ENCODE measurements at places on chromosomes 2 and 18. TPM values are rescaled to one million over a fixed set of nuclear protein-coding genes. Genes with fewer than 3 reads are reported as not detected.

GRCh38 chr2:237422309-237422708, 8.3 kb upstream of the COL6A3 start:
- H3K36me3 ChIP-seq: peaks cover 13% of the 10 kb centered on the region
- H3K4me3 ChIP-seq: no peak overlapping the region
- peaks cover 11% of the 10 kb centered on the region for H3K4me1 ChIP-seq
- no peaks in the 10 kb centered on the region for H3K27me3 ChIP-seq

- peak; percentile 38 for DNase-seq
- no peaks in the 10 kb centered on the region for H3K36me3 ChIP-seq
- H3K27ac ChIP-seq: peak overlapping the region; percentile 31
- H3K27me3 ChIP-seq: no peaks in the 10 kb centered on the region
Measured at GRCh38 chr2:79832511-79833234, 319.8 kb downstream of the CTNNA2 start.

DNA sequence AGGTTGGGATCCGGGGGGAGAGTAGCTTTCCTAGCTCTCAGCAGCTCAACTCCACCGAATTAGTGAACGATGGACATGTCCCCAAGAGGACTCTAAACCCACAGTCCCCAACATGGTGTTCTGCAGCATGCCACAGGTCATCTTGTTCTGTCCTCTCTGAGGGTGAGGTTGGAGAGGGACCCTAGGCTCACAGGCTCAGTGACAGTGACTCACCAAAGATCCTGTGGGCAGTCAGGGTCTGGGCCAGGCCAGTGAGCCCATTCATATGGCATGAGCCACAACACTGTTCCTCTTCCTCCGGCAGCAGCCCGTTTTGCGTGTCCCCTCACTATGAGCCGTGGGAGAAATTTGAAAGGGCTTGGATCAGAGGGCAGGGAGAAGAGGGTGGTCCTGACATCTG, 2.8 kb upstream of the SLC20A1 start:
- peaks cover 52% of the 10 kb centered on the region for H3K4me1 ChIP-seq
- peaks cover 12% of the 10 kb centered on the region for H3K36me3 ChIP-seq
- no peaks in the 10 kb centered on the region for H3K27me3 ChIP-seq
- DNase-seq: no peak

- H3K27ac ChIP-seq: no peak overlapping the region
- H3K27me3 ChIP-seq: peaks cover 2% of the 10 kb centered on the region
- no peak overlapping the region for H3K4me3 ChIP-seq
- no peaks in the 10 kb centered on the region for H3K4me1 ChIP-seq
Measured at GRCh38 chr2:71511776-71512175, 58.4 kb downstream of the DYSF start.

DNA sequence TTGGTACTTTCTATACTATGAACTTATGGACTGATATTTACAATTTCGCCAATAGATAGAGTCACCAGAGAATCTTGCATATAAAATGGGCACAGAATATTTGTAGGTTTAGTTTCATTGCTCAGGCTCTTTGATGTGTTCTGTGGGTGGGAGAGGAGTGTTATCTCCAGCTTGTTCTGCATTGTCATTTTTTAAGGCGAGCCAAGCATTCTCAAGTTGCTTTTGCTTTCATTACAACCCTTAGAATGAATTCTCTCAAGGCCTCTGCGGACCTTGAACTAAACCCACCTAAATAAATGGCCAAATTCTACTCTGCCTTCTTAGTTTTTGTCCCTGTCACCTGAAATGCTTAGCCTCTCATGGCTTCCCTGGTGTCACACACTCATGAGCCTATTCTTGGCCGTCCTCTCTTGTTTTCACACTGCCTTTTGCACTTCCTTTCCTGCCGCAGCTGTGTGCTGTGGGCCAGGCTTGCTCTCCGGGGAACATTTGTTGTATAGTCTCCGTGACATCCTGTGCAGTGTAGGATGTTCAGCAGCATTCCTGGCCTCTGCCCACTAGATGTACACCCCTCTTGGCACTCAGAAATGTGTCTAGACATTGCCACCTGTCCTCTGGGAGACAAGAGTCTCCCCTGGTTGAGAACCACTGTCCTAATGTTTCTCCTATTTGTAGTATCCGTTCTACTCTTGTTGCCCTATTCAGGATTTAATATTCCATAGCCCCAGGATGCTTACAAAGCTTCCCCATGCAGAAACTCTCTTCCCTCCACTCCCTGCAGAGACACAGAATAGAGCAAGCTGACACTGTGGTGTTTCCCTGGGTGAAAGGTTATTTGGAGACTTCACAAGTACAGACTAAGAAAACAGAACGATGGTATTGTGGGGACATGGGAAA, 255.6 kb downstream of the PTPRM start:
- peak; percentile 26 for DNase-seq
- H3K4me1 ChIP-seq: peaks cover 9% of the 10 kb centered on the region
- no peaks in the 10 kb centered on the region for H3K27me3 ChIP-seq
- peak overlapping the region; percentile 14 for H3K4me3 ChIP-seq

DNA sequence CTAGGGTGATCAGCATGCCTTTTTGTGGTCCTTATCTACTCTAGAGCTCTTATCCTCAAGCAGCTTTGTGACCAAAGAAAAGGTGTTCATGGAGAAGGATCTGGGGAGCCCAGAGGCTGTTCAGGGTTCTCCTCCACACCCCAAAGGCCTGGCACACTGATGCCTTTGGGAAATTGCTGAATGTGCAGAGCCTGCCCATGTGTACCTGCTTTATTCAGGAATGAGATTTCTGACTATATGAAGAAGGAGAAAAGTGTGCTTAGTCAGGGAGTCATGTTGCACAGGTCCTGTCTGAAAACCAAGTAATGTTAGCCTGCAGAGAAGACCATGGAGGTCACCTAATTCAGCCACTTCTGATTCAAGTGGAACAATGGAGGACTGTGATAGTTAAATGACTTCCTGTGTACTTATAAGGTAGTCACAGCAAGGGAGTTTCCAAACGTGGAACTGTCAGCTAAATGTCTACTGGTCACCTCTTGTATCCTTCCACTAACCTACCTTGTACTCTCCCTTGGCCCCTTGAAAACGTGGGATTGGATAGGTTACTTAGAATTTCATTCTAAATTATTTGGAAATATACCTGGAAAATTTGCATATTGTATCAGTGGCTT, 81.3 kb downstream of the LIMS1 start:
- no peaks in the 10 kb centered on the region for H3K36me3 ChIP-seq
- H3K4me3 ChIP-seq: no peak overlapping the region
- no peak for DNase-seq
- no peak overlapping the region for H3K27ac ChIP-seq
- peaks cover 19% of the 10 kb centered on the region for H3K4me1 ChIP-seq

- no peak overlapping the region for H3K27ac ChIP-seq
- no peaks in the 10 kb centered on the region for H3K27me3 ChIP-seq
- no peaks in the 10 kb centered on the region for H3K4me1 ChIP-seq
- H3K4me3 ChIP-seq: no peak overlapping the region
- H3K36me3 ChIP-seq: no peaks in the 10 kb centered on the region
Measured at GRCh38 chr18:55179835-55180234, 220.6 kb upstream of the CCDC68 start.

GRCh38 chr2:229612384-229612971, 101.9 kb downstream of the DNER start:
- no peaks in the 10 kb centered on the region for H3K27me3 ChIP-seq
- peak overlapping the region; percentile 90 for H3K27ac ChIP-seq
- H3K4me3 ChIP-seq: no peak overlapping the region
- peaks cover 11% of the 10 kb centered on the region for H3K4me1 ChIP-seq

DNA sequence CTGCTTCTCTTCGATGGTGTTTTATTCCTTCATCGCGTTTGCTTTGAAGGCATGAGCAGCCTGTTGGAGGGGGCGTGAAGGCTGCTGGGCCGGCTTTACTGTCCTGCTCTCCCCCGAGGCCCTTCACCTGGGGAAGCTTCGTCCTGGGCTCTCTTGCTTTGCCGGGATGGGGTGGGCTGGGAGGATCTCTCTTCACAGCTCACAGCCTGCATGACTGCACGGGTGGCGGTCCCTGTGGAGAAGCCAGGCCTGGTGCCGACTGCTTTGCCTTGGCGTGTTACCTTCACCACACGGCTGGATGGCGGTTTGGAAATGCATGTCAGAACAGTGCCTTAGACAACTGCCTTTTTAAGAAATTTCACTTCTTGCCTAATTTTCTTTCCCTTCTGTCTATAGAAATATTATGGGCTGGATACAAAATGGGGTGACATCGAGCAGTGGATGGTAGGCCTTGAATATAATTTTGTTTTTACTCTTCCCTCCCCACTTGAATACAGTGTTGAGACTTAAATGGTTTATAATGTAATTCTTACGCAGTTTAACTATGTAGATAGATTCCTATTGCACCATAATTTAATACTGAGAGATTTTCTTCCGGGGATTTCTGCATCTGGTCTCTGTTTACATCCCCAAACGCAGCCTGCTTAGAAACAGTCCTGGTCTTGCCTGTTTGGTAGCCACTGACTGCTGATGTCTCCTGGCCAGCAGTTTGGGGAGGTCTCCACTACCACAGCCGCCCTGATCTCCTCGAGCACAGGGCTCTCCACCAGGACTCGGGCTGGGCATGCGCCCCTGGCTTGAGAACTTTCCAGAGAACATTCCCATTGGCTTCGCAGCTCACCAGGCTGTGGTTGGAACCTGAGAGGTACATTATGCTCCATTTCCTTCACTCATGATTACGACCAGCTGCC, 81.0 kb upstream of the RBM44 start:
- H3K27ac ChIP-seq: peak overlapping the region; percentile 2
- no peaks in the 10 kb centered on the region for H3K27me3 ChIP-seq
- H3K36me3 ChIP-seq: peaks cover 6% of the 10 kb centered on the region
- H3K4me1 ChIP-seq: peaks cover 47% of the 10 kb centered on the region
- no peak overlapping the region for H3K4me3 ChIP-seq
- no peak for DNase-seq

DNA sequence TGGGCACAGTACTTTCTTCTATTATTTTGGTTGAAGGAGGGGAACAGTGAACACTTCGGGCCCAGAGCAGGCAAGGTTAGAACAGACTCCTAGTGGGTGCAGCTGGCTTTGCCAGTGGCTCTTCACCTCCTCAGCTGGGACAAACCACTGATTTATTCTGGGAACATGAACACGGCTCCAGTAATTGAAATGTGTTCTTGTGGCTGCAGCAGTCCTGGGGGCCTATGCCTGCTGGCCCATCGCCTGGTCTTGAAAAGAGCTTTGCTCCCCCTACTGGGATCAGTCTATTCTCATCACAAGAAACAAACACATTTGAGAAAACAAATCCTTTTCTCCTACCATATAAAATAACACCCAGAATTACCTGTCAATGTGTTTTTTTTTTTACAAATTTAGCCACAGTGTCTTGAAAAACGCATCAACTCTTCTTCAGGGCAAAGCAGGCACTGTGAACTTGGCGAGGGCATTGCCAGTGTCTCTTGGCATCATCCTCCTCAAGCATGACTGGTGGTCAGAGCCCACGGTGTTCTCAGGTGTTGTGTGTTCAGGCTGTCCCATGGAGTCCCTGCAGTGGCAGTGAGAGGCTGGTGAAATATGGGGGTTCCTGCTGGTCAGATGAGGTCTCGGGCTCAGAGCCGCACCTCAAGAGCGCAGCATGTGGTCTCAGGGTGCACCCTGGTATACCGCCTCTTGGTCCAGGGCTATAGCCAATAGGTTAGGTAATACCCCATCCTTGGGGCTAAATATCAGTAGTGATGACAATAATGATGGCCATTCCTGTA, 51.3 kb downstream of the RNF144A start:
- H3K4me1 ChIP-seq: no peaks in the 10 kb centered on the region
- peak; percentile 30 for DNase-seq
- no peak overlapping the region for H3K27ac ChIP-seq
- no peak overlapping the region for H3K4me3 ChIP-seq
- H3K27me3 ChIP-seq: peaks cover 2% of the 10 kb centered on the region

- H3K27me3 ChIP-seq: no peaks in the 10 kb centered on the region
- H3K4me3 ChIP-seq: no peak overlapping the region
- peak overlapping the region; percentile 55 for H3K27ac ChIP-seq
- peaks cover 17% of the 10 kb centered on the region for H3K4me1 ChIP-seq
- no peaks in the 10 kb centered on the region for H3K36me3 ChIP-seq
- DNase-seq: peak; percentile 91
Measured at GRCh38 chr2:28716265-28716865, 35.3 kb upstream of the PPP1CB start.

- H3K27me3 ChIP-seq: no peaks in the 10 kb centered on the region
- H3K4me3 ChIP-seq: no peak overlapping the region
- H3K36me3 ChIP-seq: peaks cover 21% of the 10 kb centered on the region
- H3K4me1 ChIP-seq: peaks cover 11% of the 10 kb centered on the region
Measured at GRCh38 chr2:69046221-69046662, 33.3 kb downstream of the ANTXR1 start.

- no peaks in the 10 kb centered on the region for H3K27me3 ChIP-seq
- H3K36me3 ChIP-seq: no peaks in the 10 kb centered on the region
- peaks cover 9% of the 10 kb centered on the region for H3K4me1 ChIP-seq
- H3K4me3 ChIP-seq: no peak overlapping the region
- no peak overlapping the region for H3K27ac ChIP-seq
- peak; percentile 57 for DNase-seq
Measured at GRCh38 chr2:163771596-163771995, 35.8 kb upstream of the FIGN start.

GRCh38 chr2:228728961-228729360, 542.1 kb downstream of the PID1 start:
- peak; percentile 25 for DNase-seq
- H3K36me3 ChIP-seq: no peaks in the 10 kb centered on the region
- H3K27me3 ChIP-seq: no peaks in the 10 kb centered on the region
- peaks cover 9% of the 10 kb centered on the region for H3K4me1 ChIP-seq
- H3K4me3 ChIP-seq: no peak overlapping the region

- DNase-seq: peak; percentile 43
- no peak overlapping the region for H3K27ac ChIP-seq
- peaks cover 5% of the 10 kb centered on the region for H3K4me1 ChIP-seq
- H3K27me3 ChIP-seq: no peaks in the 10 kb centered on the region
Measured at GRCh38 chr2:169891593-169892298, 64.5 kb downstream of the UBR3 start.

DNA sequence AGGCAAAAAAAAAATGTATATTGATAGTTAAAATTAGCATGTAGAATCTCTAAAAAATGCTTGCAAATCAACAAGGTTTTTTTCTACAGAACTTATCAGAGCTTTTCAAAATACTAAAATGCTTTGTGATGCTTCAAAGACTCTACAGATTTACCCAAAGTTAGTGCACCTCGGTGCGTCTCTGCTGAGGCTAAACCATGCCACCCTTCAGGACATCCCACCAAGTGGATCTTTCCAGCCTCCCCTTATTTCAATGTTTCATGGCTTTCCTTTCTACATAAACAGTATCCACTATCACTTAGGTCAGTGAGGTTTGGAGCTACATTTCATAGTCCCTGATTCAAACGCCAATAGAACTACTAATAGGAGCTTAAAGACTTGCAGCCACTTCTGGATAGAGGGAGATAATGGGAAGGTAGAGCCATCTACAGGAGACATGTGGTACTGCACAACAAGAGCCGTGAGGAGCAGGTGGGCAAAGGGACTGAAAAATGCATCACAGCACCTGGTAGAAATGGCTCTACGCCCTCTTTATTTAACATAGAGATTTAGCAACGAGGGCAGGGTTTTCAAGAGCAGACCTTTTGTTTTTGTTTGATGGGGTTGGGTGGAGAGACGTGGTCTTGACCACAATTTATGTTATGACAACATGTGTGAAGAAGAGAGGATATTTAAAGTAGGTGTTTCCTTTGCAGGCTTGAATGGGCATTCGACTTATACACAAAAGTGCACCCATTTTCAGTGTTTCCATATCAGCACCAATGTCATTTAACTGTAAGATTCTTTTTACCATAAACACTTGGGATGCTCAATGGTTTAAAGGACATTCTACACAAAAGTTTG, 56.1 kb upstream of the SLC35G4 start:
- no peaks in the 10 kb centered on the region for H3K27me3 ChIP-seq
- H3K27ac ChIP-seq: no peak overlapping the region
- DNase-seq: peak; percentile 29
- H3K36me3 ChIP-seq: no peaks in the 10 kb centered on the region

CXCR4 gene
- total RNA-seq: 2.8 TPM

PIK3C3 gene
- 106 TPM for total RNA-seq

RGPD3 gene
- total RNA-seq: 0.10 TPM

C2orf15 gene
- total RNA-seq: 0.59 TPM

Data from astrocyte (in vitro differentiated cells and primary cell).